ENCODE measurements at places on chromosomes 12 and 14.

DNA sequence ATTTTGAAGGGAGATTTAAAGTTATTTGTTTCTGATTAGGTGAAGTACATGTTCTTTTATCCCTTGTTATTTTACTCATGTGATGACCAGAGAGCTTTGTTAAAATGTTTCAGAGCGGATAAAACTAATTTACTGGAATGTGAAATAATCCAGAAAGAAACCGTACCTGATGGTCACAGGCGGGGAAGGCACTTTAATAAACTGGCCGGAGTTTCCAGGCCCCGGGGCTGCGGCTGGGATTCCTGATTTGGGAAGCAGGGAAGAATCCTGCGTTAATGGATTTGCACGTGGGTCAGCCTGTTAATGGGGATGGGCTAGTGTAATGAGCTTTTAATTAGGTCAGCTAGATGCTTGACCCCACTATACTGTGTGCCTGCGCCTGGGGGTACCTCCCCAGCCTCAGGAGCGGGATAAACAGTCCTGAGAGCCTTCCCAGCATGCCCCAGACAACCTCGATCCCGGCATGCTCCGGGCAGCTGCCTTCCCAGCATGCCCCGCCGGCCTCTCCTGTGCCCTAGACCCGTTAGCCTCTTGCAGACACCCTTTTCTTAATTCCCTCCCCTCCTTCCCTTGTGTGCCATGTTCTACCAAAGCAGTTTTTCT is 208.6 kb upstream of the CDKN3 start:
- no peak for DNase-seq

GRCh38 chr14:50718949-50719348 is 50.8 kb upstream of the SAV1 start:
- DNase-seq: no peak

GRCh38 chr14:56549721-56550120 is 29.9 kb upstream of the TMEM260 start:
- no peak for DNase-seq

DNA sequence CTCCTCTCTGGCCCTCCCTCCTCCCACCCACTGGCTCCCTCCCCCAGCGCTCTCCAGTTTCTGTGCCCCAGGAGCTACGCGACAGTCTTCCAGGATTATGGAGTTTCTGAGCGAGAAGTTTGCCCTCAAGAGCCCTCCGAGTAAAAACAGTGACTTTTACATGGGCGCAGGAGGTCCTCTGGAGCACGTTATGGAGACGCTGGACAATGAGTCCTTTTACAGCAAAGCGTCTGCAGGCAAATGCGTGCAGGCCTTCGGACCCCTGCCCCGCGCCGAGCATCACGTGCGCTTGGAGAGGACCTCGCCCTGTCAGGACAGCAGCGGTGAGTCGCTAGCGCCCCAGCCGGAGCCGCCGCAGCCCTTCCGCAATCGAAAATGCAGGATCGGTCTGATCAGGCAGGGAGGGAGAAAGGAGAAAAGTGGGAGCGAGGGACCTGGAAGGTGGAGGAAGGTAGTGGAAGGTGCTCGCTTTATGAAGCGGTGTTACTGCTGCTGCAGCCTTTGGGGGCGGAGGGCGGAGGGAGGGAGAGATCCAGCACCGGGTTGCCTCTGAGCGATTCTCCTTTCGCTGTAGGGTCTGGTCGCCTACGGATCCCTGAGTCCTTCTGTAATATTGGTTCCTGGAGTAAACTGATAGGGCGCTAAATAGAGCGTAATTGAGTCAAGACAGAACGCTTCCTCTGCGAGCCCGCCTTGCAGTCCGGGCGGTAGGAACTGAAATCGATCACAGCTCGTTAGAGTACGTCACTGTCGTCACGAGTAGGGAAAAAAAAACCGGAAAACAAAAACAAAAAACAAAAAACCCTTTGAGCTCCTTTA is at the start of gene ALX1:
Gene ALX1, plus strand, starts transcription at position 56 of the 819 bp plus-strand sequence. Its CDS starts 42 bp downstream, at position 98.
- peak; percentile 1 for DNase-seq

GRCh38 chr12:27436768-27437167 is 9.8 kb upstream of the SMCO2 start:
- no peak for DNase-seq

DNA sequence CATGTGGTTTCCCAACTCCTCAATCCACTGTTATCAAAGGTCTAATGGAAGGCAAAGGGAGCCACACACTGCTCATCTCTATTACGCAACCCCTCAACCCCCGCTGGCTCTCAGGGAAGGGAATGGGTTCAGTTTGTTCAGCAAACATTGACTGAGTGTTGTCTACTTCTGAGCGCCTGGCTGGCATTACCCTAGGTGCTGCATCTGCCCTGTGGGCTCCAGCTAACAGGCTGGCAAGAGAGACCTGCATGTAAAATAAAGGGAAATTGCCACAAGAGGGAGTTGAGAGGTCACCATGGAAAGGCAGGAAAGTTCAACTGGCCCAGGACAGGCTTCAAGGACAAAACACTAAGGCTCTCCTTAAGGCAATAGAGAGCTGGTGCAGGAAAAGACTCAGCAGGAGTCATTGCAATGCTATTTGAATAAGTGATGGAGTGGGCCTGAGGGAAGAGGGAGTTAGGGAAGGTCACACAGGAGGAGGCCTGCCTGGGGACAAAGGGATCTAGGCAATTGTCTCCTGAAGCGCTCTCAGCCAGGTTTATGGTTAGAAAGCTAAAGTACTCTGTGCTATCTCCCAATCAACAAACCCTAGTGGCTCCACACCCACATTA is 5.5 kb upstream of the ZNF740 start:
- DNase-seq: peak; percentile 28

GRCh38 chr12:129193263-129193871 is 340.1 kb downstream of the GLT1D1 start:
- peak; percentile 6 for DNase-seq
